Frontal cortex (tissue), 4 donors: ENCODE measurements at places on chromosomes 4 and X. TPM values are rescaled to one million over a fixed set of nuclear protein-coding genes. Genes with fewer than 3 reads are reported as not detected.

The FRMD7 gene
- 0.41 TPM for total RNA-seq

The SLC9B1 gene
- total RNA-seq = 5.7 TPM

The NHS gene
- total RNA-seq = 7.3 TPM

The TEC gene
- total RNA-seq = 1.6 TPM

The AFF2 gene
- 313 TPM for total RNA-seq

The TMLHE gene
- 24.1 TPM for total RNA-seq

The SPATA4 gene
- 0.82 TPM for total RNA-seq

The TTC29 gene
- not detected for total RNA-seq

The ARHGAP24 gene
- 1.6 TPM for total RNA-seq
